Activated T-helper 17 cell treated with anti-CD3 and anti-CD28 coated beads, Interleukin-2, amount 50 U/mL, for 72 hours (primary cell): ENCODE measurements at places on chromosomes 3 and 15. TPM values are rescaled to one million over a fixed set of nuclear protein-coding genes. Genes with fewer than 3 reads are reported as not detected.

DNA sequence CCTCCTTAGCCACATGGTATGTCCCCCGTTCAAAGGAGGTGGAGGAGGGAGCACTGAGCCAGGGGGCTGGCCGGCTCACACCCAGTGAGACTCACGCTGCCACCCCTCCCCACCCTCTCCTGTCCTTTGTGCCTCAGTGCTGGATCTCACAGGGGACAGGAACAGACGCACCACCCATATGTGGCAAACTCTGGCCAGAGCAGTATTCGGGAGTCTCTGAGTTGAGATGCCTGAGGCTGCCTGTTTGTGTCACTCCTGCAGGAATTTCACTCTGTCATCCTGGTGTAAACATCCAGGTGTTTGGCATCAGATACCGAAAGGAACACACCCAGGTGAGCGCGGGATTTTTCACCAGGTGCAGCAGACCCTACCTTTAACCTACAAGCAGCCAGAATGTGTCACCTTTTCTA, 25.7 kb downstream of the RGMA start:
- no peak for ATAC-seq

DNA sequence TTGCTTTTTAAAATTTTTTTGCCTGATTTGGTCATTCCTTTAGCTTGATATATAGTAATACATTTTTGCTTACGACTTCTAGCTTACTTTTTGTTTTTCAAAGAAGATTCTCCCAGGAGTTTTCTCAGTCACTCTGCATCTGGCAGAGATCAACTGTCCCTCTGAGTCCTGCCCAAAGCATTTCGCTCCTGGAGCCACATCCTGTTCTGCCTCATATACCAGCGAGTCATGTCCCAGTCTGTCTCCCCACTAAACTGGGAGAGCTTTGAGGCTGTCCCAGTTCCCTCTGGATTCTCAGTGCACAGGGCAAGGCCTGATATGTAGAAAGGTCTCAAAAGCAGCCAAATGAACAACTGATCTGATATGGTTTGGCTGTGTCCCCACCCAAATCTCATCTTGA, 326.3 kb downstream of the ARRDC4 start:
- no peak for ATAC-seq

The PLXND1 gene
- 6.2 TPM for total RNA-seq

DNA sequence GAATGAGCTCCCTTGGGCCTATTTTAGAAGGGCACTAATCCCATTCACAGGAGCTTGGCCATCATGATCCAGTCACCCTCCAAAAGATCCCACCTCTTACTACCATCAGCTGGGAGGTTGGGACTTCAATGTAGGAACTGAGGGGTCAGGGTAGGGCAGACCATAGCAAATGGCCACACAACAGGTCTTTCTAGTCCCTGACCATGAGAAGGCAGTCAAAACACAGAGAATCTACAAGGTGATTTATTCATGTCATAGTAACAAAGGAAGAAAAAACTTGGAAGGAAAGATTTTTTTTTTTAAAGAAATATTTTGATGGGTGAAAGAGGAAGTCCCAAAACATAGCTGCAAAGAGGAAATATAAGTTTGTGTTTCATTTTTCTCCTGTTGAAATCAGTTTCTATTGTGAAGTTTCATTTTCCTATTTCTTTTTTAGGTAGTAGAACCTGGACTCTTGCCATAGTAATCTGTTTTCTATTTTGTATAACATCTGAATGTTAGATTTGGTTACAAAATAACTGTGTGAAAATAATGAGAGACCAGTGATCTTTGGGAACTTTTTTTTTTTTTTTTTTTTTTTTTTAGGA, 23.5 kb upstream of the TNFSF10 start:
- no peak for ATAC-seq

DNA sequence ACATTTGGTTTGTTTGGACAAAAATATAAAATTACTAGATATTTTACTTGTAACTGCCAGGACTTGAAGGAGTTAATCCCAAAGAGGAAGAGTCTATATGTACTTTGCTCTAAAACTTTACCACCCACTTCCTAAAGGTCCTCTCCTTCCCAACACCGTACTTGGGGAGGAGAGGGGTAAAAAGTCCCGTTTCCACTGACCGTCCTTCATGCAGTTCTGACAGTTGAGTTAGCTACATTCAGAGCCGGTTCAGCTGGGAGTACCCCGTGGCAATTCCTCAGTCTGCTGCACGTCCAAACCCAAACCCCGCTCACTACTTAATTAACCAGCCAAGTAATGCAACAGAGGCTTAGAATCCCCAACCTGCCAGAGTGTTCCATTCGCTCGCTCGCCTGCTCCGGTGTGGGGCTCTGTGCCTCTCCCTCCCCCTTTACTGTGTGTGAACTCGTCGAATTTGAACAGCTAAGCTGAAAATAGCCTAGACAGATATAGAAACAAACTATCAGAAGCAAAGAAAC, 519.7 kb downstream of the FOXP1 start:
- ATAC-seq, result peak; percentile 30

- ATAC-seq, result no peak
Measured at GRCh38 chr15:32099097-32099785, 68.9 kb downstream of the CHRNA7 start.

GRCh38 chr3:157063469-157063868, 96.5 kb downstream of the CCNL1 start:
- peak; percentile 25 for ATAC-seq
